DMS 273 treated with DMSO at 0.1 percent for 48 hours (cell line): ENCODE measurements at places on chromosomes 6 and 20.

DNA sequence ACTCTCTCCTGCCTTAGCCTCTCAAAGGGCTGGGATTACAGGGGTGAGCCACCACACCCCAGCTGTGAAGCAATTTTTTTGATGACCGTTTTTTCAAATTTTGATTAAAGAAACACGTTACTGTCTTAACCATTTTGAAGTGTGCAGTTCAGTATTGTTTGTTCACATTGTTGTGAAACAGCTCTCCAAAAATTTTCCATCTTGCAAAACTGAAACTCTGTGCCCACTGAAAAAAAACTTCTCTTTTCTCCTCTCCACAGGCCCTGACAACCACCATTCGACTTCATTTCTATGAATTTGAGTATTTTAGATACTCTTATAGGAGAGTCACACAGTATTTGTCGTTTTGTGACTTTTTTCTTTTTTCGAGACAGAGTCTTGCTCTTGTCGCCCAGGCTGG lies 53.9 kb downstream of the ECT2L start:
- no peak for DNase-seq

GRCh38 chr6:169503422-169504152 lies 198.2 kb downstream of the WDR27 start:
- DNase-seq = no peak

- DNase-seq = no peak
Measured at GRCh38 chr20:59830665-59831023, 102.8 kb downstream of the SYCP2 start.

DNA sequence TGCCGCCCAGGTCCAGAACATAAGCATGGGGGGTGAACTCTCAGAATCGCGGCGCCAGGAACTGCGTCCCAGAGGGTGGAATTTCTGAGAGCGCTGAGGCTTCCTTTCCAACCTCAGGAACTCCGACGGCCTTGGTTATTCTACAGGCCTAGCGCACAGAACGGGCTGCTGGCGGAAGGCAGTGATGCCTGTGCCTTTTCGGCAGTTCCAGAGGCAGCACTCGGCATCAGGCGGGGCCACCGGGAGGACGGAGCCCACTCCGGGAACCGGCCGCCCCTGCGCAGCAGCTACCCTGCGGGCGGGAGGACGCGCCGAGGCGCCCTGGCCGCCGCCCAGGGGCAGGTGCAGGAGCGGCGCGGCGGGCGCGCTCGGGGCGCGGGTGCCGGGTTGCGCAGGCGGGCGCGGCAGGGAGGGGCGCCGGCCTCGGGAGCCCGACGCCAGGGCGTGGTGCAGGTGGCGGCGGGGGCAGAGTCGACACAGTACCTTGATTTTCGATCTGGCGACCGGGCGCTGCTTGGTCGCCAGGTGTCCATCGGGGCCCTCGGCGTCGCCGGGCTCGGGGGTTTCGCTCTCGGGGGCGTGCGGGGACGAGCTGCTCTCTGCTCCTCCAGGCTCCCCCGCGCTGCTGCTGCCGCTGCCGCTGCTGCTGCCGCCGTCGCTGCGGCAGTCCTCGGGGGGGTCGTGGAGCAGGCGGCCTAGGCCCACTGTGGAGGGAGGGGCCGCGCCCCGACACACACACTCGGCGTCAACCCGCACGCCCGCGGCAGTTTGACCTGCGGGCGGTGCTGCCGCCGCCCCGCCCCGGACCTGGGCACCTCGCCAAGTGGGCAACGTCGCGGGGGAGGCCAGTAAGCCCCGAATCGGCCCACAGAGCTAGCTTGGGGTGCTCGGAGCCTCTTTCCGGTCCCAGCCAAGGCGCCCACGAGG lies 1.3 kb downstream of the OVOL2 start:
- DNase-seq = no peak

DNA sequence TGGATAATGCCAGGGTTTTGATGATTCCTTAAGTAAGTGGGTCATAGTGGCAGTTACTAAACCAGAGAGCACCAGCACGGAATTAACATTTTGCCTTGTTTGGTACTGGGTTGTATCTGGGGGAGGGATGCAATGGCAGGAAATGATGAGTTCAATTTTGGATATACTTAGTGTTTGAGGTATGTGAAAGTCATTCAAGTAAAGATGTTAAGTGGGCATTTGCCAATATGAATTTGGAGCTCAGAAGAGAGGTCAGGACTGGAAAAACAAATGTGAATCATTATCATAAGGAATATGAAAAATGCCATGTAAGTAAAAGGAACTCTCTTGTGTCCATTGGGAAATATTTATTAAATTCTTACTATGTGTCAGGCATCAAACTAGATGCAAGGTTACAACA lies 6.2 kb downstream of the PXT1 start:
- no peak for DNase-seq

DNA sequence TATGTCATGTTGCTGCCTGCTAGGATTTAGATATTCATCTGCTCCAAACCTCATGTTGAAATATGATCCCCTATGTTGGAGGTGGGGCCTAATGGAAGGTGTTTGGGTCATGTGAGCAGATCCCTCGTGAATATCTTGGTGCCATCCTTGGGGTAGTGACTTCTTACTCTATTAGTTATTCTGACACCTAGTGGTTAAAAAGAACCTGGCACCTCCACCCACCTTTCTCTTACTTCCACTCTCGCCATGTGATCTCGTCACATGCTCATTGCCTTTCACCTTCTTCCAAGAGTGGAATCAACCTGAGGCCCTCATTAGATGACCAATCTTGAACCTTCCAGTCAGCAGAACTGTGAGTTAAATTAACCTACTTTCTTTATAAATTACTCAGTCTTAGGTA lies 549.4 kb upstream of the SYNCRIP start:
- DNase-seq = peak; percentile 62

GRCh38 chr6:33276864-33277662 lies at the start of gene B3GALT4:
TSS of gene B3GALT4 (plus strand) at chr6:33277123. CDS start at chr6:33277420, 297 bp downstream.
- peak; percentile 86 for DNase-seq
